ENCODE measurements at places on chromosomes 5 and 9.

GRCh38 chr9:98831696-98832095 is 24.2 kb downstream of the GALNT12 start:
- no peak for DNase-seq

DNA sequence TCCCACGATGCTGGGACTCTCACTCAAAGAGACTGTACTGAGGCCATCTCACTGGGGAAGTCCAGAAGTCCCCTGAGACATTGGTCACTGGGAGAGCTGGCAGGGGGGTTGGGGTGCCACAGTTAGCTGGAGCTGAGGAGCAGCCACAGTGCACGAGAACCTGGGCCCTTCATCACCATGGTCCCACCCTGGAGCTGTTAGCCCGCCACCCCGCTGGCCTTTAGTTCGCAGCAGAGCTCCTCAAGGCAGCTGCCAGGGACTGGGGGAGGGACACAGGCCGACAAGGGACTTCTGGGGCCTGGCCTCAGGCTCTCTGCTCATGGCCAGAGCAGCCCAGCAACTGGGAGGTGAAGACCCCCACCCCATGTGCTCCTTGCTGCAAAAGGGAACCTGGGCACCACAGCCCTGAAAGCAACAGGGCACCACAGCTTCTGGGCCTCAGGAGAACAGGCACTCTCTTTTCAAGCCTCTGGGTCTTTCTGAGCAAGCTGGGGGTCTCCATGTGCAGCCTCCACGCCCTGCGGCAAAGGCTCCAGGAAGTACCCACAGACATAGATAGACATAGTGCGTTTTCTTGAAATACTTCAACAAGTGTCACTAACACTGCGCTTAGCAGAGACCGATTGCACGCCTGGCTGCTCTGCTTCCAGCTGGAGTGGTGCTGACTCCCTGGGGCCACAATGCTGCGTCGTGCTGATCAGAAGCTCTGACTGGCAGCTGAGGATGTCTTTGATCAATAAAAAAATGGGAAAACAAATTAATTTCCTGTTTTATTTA is 46.0 kb downstream of the VAV2 start:
- no peak for DNase-seq

DNA sequence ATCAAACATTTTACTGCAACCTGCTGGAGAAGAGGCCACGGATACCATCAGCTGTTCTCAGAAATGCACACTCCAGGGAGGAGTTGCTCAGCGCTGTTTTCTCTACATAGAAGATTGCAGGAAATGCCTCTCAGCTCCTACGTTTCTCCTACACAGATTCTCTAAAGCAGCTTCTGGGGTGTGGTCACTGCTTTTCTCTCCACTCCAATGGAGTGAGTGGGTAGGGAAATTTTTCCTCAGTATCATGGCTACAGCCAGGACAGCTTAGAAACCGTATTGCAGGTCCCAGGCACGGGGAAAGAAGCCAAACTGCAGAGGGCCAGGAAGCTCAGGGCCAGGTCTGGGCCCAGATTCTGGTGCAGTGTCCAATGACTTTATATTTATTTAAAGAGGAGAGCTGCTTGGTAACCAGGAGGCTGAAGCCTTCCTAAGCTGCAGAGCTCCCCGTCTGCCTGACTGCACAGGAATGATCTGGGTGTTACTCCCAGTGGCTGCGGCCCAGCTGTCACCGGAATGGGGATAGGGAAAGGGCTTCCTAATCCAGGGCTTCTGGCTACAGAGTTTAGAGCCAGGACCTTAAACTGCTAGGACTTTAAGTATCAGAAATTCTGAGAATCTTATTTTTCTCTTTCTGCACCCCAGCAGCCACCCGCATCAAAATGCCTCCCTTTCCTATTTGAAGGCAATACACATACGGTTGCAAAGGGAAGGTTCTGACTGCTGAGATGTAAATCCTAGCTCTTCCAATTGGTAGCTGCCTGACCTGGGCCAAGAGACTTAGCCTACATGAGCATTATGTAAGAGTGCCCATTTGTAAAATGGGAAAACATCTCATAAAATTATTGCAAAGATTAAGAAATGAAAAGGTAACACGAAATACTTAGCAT is 1.4 kb upstream of the SPTAN1 start:
- no peak for DNase-seq

- no peak for DNase-seq
Measured at GRCh38 chr9:125683486-125683885, 23.5 kb downstream of the MAPKAP1 start.

DNA sequence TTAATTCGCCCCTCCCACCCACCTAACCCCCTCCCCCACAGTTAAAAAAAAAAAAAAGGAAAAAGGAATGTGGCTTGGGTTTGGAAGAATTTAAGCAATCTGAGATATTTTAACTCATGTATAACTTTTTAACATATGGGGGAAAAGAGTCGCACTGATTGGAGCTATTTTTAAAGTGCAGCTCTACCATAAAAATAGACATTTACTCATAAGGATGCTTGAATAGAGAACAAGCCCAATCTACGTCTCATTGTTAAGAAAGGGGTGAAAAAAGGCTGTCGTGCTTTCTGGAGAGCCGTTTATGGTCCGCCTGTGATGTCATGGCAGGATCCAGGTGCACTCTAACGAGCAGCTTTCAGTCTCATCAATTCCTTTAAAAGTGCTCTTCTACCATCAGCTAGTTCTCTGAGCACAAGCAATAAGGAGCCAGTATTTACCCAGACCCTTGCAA is 142.4 kb downstream of the ELAVL2 start:
- DNase-seq: no peak

GRCh38 chr9:99822806-99823591 is 1.3 kb downstream of the NR4A3 start:
- DNase-seq: peak; percentile 32

DNA sequence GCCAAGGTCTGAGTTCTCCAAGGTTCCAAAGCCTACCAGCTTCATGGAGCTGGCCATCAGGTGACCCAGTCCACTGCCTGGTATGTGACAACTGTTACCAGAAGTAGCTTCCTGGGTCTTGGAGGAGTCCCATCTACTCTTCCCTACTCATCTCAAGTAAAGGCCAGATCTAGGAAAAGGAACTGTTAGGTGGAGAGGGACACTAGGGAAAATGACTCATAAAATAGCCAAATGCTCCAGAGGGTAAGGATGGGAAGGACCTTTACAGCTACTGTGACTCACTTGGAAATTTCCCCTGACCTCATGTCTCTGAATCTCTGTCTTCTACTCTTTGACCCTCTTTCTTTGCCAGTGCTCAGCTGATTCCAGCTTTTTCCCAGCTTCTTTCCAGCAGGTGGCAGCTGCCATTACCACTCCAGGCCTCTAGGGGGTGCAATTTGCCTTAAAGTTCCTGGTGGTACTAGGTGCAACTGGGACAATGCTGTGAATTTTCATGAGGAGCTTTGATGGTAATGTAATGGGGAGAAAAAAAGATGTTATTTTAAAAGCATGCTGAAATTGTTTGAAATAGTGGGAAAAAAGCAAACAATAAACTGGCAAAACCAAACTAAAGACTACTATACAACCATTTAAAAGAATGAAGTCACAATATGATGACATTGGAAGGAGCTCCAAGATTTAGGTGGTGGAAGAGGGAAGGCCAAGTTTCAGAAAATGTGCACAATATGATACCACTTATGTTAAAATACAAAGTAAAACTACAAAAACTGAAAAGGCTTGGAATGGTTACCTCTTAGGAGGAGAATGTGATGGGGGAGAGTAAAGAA is 27.1 kb upstream of the MYORG start:
- peak; percentile 50 for DNase-seq

DNA sequence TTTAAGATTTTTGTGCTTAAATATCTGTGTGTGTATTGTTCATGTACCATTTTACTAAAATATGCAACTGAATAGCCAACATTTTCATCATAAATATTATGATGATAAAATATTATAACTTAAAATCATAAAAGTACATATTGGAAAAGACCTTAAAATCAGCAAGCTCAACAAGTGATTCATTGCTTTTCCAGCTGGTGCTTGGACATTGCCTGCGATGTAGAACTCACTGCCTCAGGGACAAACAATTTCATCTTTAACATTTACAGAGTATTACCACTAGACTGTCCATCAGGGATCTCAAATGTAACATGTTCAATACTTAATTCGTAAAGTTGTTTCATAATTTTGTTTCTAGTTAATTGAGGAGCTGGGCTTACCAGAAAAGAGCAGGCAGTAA is 17.5 kb upstream of the SMARCA2 start:
- no peak for DNase-seq

GRCh38 chr9:92064711-92065110 is 50.5 kb downstream of the SPTLC1 start:
- DNase-seq: no peak

- no peak for DNase-seq
Measured at GRCh38 chr9:86921151-86921923, 26.0 kb downstream of the GAS1 start.

DNA sequence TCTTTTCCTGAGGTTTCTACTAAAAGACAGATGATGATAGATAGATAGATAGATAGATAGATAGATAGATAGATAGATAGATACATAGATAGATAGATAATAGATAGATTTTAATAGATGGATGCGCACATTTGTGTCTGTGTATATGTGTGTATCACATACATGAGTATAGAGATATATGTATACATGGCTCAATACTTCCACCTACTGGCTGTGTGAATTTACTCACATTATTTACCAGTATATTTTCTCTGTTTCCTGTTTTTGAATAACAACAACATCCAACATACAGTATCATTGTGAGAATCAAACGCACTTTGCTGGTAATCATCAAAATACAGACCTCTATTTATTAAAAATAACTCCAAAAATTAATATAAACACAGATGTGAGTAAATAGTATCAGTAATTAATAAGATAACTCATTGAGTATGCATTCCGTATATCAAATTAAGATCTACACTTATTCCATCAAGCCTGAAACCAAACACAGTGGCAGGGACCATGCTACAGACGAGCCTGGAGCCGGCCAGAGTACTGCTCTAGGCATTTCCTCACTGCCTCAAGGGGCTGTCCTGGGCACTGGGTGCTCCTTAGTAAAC is 338.0 kb downstream of the SEMA5A start:
- DNase-seq: no peak

GRCh38 chr9:84375954-84376353 is 35.4 kb upstream of the SLC28A3 start:
- no peak for DNase-seq

DNA sequence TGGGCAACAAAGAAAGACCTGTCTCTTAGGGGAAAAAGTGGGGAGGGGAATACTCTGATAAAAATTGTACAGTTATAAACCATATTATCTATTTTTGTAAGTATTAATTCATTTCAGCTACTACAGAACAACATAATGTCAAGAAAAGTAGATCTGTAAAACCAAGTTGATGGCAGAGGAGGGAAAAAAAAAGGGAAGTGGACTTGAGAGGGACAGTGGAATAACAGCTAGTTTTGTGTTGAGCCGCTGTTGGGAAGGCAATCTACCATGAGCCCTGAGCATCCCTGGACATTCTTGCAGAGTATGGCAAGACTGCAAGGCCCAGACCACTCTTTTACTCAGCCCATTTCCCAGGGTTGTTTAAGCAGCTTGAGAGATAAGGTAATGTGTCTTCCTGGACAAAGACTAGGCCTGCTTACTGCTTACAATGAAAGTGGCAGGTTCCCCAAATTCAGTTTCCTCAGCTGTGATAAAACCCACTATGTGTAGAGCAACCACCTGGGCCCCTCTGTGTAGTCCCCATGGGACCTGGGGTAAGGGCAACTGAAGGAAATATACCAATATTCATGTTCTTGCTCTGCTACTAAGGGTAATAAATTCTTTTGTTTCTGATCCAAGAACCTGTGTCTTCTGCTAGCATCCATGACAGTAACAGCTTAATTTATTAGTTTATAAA is 25.0 kb downstream of the CEP120 start:
- DNase-seq: peak; percentile 51

DNA sequence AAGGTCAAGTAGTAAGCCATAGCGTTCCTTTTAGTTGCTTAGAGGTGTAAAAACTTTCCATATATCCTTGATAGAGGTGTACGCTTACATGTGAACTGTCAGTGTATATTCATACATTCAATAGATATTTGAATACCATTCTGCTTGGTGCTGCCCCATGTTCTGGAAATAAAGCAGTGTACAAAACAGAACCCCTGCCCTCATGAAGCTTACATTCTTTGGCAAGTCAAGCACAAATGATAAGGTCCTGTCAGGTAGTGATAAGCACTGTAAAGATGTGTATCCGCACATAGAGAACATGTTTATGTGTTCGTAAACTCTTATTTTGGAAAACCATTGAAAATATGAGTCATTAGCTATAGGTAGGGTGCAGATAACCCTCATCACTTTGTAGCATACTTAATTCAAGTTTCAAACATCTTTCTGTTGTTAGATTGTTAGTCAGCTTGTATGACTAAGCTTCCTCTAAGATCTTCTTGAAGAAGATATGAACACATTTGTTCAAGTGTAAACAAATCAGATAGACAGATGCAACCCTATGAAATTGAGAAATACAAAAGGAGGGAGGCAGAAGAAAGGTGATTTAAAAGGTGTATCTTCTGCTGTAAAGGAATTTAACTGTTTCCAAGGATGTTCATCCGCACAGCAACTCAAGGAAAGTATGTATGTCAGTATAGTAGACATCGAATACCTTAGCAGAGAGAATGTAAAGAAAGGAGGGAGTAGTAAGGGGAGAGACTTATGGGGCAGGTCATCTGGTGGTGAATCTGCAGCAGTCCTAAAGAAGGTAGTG is 1.6 kb downstream of the GTF3C4 start:
- no peak for DNase-seq

DNA sequence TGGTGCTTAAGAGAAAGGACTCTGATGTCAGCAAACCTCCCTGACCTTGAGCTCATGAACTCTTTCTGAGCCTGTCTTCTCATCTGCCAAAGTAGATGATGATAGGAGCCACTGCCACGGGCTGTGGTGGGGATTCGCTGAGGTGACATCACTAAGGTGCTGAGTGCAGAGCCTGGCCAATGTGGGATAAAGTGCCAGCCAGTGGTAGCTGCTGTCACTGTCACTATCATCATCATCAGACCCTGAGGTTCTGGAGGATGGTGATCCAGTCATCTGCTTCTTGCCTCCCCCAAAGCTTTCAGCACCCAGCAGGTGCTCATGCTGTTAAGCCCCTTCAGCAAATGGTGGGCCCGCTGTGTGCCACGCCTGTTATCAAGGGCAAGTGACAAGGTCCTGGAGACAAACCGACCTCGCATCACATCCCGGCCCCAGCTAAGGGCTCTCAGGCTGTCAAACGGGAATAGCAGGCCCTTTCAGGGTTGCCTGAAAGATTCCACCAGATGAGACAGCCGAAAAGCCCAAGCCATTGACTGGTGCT is 6.4 kb downstream of the FPGS start:
- no peak for DNase-seq

- no peak for DNase-seq
Measured at GRCh38 chr9:121612511-121612998, 38.9 kb upstream of the DAB2IP start.

DNA sequence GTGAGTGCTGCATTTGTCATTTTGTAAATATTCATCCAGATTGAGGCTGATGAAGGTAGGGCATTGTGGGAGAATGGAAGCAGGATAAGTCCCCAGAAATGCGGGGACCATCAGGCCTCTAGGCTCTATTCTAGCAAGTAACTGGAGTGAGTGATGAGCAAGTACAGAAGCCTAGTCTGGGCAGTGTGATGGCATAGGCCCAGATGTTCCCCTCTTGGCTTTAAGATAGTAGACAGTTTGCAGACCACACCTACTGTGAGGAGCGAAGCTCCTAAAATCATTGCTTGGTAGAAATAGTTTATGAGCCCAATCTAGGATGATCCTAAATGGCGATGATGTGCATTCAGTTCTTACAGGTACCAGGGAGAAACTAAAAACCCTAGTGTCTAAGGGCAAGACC is 24.3 kb downstream of the NDFIP1 start:
- DNase-seq: no peak

- DNase-seq: no peak
Measured at GRCh38 chr5:4772591-4772990, 367.5 kb upstream of the ADAMTS16 start.

GRCh38 chr5:77777281-77777892 is 1.2 kb upstream of the TBCA start:
- no peak for DNase-seq

- no peak for DNase-seq
Measured at GRCh38 chr5:74441616-74442015, 198.9 kb downstream of the ENC1 start.

Measured in CD4-positive, alpha-beta T cell treated with Interleukin-4 for 1 hour (primary cell).